Smooth muscle cell of bladder (primary cell): ENCODE measurements at places on chromosomes 3 and 15. TPM values are rescaled to one million over a fixed set of nuclear protein-coding genes. Genes with fewer than 3 reads are reported as not detected.

GATA2 gene
- 1.4 and 1.8 TPM in 2 replicates for total RNA-seq

IGSF11 gene
- 0.09 and 0.14 TPM in 2 replicates for total RNA-seq

CSPG5 gene
- 0.18 and 0.28 TPM in 2 replicates for total RNA-seq

USF3 gene
- total RNA-seq = 3.8 and 4.4 TPM in 2 replicates

CCK gene
- total RNA-seq = 0.14 TPM in 1 of 2 replicates, not detected in the other

FAH gene
- 52.1 and 53.3 TPM in 2 replicates for total RNA-seq
